Right ventricle myocardium inferior (tissue), 1 donor: ENCODE measurements at places on chromosomes 6 and 20. TPM values are rescaled to one million over a fixed set of nuclear protein-coding genes. Genes with fewer than 3 reads are reported as not detected.

DNA sequence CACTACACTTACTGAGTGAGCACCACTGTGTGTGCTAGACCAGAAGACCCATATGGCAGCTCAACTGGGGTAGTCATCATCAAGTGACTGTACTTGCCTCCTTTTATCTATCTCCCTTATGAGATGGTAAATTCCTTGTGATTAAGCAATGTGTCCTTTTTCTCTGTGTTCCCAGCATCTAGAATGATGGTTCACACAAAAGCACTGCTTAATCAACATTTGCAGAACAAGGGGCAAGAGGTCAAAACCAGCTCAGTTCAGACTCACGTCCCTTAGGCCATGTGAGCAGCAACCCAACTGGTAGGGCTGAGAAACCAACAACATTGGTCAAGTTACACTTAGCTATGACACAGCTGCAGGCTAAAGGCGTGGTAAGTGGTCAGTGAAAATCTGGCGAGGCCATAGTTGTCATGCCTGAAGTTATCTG, 10.0 kb downstream of the TRAM2 start:
- DNase-seq, result no peak

DNA sequence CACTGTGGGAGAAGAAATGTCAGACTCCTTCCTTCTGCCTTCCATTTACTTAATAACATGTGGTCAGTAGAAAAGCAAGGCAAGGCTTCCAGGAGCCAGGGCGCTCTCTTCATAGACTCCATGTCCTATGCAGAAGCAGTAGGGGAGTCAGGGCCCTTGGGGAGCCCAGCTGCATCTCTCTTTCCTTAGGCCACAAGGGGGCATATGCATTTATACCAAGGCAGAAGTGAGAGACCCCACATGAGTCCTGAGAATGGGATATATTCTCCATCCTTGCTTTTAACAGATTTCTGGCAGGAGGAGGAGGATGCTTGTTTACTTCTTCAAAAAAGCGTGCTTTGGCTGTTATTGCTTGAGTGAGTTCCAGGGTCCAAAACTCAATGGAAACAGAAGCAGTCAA, 198.5 kb downstream of the HIVEP2 start:
- no peak for DNase-seq

DNA sequence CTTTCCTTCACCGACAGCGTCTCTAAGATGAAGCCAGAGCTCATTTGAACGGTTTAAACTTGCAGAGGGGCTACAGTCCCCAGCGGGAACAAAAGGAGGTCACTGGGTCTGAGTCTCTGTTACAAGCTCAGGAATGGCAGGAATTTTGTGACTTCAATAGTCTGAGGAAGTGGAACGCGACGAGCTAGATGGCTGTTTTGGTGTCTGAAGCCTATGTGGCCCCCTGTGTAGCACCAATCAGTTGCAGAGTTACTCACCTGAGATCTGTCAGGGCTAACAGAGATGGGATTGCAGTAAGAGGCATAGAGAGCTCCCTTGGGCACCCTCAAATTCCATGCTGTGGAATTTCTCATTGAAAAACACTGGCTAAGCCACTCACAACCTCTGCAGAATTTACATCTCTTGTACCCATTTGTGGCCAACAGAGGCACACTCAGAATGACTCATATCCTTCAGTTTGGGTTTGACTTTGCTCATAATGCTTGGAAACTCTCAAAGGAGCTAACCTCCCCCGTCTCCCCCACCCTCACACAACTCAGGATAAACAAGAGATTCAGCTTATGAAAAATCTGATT, 7.1 kb upstream of the TCP11 start:
- DNase-seq, result no peak

- no peak for DNase-seq
Observed at GRCh38 chr6:103042336-103042735, 1648.8 kb downstream of the GRIK2 start.

DNA sequence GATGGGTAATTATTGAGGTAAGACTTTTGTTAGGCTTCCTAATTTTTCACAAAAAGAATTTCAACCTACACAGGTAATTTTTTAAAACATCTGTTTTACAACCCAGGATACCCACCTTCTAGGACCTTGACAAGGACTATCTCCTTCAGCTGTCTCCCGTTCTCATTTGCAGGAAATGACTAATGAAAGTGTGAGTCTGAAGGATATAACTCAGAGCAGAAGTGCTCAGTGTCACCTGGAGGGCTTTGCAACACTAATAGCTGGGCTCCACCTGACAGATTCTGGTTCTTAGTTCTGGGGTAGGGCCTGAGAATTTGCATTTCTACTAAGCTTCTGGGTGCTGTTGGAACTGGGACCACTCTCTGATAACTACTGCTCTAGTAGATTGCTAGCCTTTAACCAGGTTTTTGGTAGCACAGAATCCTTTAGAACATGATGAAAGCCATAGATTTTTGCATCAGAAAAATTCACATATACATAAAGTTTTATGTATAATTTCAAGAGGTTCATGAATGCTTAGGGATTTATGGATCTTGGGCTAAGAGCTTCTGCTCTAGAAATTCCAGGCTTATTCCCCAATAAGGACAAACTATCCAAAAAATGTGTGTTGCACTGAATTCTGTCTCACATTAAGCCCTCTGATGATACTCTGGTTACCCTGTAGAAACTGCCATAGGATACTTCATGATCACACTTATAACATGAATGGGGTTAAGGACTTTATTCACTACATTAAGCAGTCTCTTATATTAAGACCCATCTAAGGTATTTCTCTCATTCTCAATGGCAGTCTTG, 30.3 kb downstream of the AK9 start:
- no peak for DNase-seq

DNA sequence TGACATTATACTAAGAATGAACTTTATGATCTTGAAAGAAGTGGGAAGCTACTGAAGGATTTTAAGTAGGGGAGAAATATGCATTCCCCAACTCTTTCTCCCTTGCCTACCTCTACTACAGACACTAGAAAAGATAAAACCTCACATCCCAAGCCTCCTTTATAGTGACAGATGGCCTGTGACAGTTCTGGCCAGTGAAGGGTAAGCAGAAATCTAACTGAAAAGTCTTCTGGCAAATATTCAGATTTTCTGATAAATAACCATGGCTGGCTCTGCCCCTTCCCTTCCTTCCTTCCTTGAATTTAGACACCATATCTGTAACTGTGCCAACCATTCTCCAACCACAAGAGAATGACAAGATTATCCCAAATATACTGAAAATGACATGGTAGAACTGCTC, 10.2 kb upstream of the BEND6 start:
- DNase-seq, result no peak

- no peak for DNase-seq
Observed at GRCh38 chr6:126539022-126539421, 199.1 kb downstream of the CENPW start.

- no peak for DNase-seq
Observed at GRCh38 chr6:30818391-30818841, 65.9 kb upstream of the DDR1 start.

DNA sequence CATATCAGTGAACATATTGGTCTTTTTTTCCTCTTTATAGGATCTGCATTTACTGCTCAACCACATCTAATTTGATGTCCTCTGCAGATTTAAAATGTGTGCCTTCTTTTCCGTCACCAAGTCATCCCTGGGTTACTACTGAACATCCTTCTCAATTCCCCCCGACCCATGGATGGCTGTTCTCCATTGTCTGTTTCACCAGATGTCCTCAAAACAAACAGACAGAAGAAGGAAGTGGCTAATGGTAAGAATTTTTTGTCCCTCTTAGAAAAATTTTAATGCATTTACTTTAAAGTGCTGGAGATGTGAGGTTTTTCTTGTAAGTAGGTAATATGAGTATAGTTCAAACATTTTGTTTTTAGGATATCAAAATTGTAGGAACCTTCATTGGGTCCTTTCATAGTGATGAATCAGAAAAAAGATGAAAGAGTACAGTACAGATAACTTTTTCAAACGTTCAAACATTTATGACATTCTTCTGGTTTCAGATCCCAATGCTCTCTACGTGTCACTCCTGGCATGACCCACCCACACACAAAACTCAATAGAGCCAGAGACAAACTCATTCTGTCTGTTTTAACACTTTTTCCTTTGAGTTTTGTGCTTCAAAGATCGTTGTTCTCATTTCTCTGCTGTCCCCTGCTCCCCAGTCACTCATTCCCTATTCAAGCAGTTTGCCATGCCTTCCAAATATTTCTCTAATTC, 276.4 kb downstream of the PRL start:
- DNase-seq, result no peak

DNA sequence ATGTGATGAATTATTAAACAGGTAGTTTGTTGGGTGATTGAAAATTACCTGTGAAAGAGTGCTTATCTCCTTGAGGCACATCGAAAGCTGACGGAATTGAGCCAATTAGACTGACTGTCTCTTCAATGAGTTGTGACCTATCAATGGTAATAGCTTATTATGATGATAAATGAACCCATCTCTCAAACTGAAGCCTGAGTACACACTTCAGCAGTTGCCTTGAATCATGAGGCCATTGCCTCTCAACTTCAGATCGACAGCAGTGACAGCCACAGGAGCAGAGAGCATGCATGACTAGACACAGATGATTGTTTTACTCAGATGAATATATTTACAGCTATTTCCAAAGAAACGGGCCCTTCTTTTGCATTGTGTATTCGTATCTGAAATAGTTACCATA, 323.9 kb downstream of the LAMA2 start:
- no peak for DNase-seq

SUN5 gene
- not detected for total RNA-seq

EEF1A2 gene
- 1,274 TPM for total RNA-seq

ZBP1 gene
- total RNA-seq, result 0.22 TPM

AFG1L gene
- total RNA-seq, result 15.7 TPM

POLR1H gene
- total RNA-seq, result 13.1 TPM

OXT gene
- 0.54 TPM for total RNA-seq

PRR18 gene
- total RNA-seq, result 0.11 TPM

TAGAP gene
- 1.7 TPM for total RNA-seq

LCA5 gene
- total RNA-seq, result 2.2 TPM

TPBG gene
- 2.8 TPM for total RNA-seq
